MCF 10A (cell line): ENCODE measurements at places on chromosomes 1 and 21. TPM values are rescaled to one million over a fixed set of nuclear protein-coding genes. Genes with fewer than 3 reads are reported as not detected.
A peak's percentile ranks its signal among the peaks of the same experiment; 100 is the strongest.

Gene PRMT6
- total RNA-seq, result 11.7 and 14.0 TPM in 2 replicates

Gene KANK4
- total RNA-seq, result 0.20 and 0.51 TPM in 2 replicates

Gene DEGS1
- 99.1 and 118 TPM in 2 replicates for total RNA-seq

Gene HPDL
- total RNA-seq, result 0.37 TPM in 1 of 2 replicates, not detected in the other

Gene C1orf94
- not detected in 2 replicates for total RNA-seq

Gene TSACC
- total RNA-seq, result 1.8 and 3.6 TPM in 2 replicates

Gene AKT3
- total RNA-seq, result 31.9 and 35.0 TPM in 2 replicates

Gene KCNA2
- total RNA-seq, result not detected in 2 replicates

Gene EYA3
- total RNA-seq, result 13.3 and 14.4 TPM in 2 replicates

Gene KCNE2
- total RNA-seq, result not detected in 2 replicates

Gene CFAP57
- total RNA-seq, result 0.17 and 0.44 TPM in 2 replicates

DNA sequence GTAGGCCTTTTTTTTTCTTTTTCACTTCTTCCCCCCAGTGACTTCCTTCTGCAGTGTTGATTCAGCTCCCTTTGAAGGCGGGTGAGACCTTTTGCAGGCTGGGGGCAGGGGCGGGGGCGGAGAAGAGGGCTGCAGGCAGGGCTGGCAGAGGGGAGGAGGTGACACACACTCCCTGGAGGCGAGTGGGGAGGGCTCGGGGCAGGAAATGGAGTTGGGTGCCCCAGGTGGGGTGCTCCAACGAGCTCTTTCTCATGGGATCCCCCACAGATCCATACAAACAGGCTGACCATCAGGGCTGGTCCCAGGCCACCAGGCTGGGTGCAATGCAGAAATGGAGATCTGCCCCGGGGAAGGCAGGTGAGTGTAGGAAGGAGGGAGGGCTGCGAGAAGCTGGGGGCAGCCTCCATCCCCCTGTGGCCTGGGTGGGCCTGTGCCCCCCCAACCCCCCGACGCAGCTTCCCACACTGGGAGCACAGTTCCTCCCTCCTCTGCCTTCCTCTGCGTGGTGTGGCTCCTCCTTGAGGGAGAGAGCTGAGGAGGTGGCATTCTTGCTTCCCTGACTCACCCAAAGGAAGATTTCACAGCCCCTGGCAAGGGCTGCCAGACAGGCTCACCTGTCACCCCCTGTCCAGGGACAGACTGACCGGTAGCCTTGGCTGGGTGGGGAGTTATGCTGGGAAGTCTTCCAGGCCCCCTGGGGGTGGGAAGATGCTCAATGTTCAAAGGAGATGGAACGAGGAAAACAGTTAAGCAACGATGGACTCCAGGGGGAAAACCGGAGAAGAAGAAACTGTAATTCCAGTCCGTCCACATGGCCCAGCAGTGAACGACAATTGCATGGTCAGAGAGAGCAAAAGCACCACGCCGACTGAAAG, 7.1 kb upstream of the ITGB2 start:
- DNase-seq, result peak; percentile 94

DNA sequence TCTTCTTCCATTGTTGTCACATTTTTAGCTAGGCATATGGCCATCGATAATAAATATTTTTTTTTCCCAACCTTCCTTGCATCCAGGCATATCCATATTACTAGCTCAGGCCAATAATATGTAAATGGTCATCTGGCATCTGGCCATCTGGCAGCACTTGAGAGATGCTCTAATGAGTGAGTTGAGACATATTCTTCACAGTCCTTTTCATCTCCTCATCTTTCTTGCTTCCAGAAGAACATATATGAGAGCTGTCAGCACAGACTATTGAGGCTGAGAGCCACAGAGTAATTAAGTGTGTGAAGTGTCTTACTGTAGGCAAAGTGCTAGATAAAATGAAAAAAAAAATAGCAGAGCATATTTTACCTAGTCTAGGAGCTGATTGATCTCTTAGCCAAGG, 628.4 kb upstream of the TMPRSS15 start:
- DNase-seq, result peak; percentile 13

- DNase-seq, result no peak
Measured at GRCh38 chr1:162882248-162882674, 21.3 kb upstream of the CCDC190 start.

- DNase-seq, result no peak
Measured at GRCh38 chr1:19427087-19427781, 58.1 kb downstream of the CAPZB start.

DNA sequence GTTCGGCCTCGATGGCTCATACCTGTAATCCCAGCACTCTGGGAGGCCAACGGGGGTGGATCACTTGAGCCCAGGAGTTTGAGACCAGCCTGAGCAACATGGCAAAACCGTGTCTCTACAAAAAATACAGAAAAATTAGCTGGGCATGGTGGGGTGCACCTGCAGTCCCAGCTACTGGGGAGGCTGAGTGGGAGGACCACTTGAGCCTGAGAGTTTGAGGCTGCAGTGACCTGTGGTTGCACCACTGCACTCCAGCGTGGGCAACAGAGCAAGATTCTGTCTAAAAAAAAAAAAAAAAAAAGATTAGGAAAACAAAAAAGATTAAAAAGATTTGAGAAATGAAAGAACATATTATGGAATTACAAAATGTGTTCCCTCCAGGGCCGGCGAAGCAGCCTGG, 18.4 kb upstream of the IFNAR2 start:
- no peak for DNase-seq

DNA sequence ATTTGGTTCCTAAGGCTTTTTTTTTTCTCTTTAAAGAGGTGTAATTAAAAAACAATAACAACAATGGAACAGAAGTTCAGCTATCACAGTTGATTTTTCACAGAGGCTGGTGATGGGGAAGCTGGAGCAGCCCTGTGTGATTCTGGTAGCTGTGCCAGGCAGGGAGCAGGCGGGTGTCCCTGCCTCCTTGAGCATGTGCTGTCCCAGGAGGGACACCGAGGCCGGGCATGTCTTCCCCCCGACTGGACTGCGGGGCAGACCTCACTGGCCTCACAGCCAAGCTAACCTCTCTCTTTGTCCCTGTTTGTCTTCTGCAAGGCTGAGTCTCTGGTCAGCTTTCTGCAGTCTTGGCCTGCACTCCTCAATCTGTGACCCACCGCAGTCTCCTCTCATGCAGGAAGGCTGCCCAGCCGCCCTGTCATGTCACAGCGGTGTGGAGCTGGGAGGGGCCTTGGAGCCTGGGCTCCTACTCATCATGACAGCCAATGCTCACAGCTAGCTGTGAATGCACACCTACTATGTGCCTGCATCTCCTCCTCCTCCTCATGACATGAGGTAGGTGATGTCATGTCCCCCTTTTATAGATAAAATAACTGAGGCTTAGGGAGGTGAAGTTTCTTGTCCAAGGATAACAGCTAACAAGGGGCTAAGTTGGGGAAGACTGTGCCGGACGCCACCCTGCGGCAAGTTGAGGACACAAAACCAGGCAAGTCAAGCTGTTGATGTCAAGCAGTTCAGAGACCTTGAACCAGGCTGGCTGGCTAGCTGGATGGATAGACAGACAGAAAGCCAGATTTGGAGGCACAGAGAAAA, 10.3 kb upstream of the ACTL8 start:
- DNase-seq, result no peak

DNA sequence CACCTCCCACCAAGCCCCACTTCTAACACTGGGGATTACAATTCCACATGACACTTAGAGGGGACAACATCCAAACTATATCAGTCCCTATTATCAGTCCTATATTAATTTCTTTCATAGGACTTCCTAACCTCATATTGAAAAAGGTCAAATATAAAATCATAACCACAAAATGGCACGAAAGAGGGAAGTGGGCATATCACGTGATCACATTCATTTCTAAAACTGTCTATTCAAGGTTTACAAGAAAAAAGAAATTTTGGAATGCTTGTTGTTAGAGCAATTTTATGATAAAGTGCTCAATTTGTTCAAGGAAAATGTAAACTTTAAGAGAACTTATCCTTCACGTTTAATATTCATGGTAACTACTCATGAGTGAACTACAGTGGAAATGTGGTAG, 13.2 kb upstream of the CDC7 start:
- DNase-seq, result no peak

- no peak for DNase-seq
Measured at GRCh38 chr1:94679332-94680038, 137.9 kb upstream of the F3 start.

- peak; percentile 34 for DNase-seq
Measured at GRCh38 chr1:202349206-202349928, 868 bp downstream of the PPP1R12B start.

DNA sequence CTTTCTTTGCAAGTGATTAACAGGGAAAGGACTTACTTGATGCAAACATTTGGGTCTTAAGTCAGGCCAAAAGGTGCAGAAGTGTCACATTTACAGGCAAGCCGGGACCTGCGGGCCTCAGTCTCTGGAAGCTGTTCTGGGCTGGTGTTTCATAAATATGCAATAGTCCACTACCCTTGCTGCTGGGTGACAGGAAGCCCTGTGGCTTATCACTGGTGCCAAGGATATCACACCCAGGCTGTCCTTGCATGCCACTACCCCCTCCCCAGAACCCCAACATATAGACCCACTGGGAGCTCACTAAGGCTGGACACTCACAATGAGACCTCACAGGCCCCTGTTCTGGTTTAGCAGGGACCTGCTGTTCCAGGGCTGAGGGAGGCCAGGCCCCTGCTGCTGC, 3.4 kb upstream of the LEFTY2 start:
- no peak for DNase-seq

GRCh38 chr1:33087677-33088076, 6.7 kb downstream of the AZIN2 start:
- DNase-seq, result no peak

- DNase-seq, result no peak
Measured at GRCh38 chr21:31974454-31974985, 101.7 kb downstream of the HUNK start.

DNA sequence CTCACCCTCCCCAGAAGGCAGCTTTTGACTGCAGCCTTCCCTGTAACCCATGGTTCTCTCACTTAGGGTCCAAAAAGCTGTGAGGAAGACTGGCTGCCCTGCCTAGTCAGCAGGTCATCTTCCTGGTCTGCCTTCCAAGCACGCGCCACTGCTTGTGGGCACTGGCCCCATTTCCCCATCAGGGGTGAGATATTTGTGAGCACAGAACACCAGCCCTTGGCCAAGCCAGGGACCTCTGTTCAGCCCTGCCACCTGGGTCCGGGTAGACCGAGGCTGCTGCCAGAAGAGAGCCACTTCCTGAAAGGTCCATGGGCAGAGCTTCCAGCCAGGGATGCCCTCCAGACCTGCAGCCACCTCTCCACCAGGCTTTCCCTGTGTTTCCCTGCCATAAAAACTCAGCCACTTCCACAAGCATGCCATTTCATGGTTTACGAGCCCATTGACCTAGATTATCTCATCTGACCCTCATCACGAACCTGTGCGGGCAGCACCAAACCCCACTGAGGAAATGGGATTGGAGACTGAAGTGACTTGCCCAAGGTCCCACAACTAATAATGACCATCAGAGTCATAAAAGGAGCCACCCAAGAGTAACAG, 40.5 kb downstream of the GLIS1 start:
- DNase-seq, result no peak

DNA sequence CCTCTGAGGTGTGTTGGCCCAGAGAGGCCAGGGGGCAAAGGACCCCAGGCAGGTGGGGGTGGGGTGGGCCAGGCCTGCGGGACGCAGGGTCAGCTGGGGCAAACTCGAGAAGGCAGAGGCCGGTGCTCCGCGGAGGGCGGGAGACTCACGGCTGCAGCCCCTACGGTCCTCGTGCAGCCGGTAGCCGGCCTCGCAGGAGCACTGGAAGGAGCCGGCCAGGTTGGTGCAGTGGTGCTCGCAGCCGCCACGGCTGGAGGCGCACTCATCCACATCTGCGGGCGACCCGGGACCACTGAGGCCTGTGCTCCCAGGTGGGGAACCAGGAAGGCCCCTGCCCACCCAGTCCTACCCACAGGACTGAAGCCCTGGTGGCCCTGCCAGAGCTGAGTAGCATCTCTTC, 55.3 kb downstream of the ARHGEF16 start:
- DNase-seq, result no peak

GRCh38 chr1:12078938-12079861, 16.1 kb downstream of the TNFRSF8 start:
- peak; percentile 28 for DNase-seq

DNA sequence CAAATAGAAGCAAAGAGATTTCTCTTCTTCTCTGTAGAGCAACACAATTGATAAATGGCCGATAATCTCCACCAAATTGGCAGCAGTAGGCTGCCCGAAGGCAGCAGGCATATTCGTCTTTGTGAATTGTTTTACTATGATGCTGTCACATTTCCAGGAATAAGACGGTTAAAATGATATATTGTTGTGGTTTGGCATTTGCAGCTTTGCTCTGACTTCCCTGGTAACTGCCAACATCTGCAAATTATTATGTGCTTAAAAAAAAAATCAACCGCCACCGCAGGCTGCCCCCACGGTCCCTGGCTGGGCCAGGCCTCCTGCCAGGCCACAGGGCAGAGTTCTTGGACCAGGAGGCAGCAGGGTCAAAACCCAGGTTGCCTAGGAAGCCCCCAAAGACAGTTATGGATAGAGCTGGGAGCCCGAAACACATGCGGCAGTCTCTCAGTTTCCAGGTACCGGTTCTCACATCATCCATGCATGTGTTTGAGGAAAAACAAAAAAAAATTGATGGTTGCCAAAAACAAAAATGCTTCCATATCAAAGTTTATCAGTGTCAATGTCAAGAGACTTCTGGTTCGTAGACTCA, 179.3 kb downstream of the ETS2 start:
- peak; percentile 28 for DNase-seq
